RWPE2 (cell line): ENCODE measurements at places on chromosomes 11 and 22.

DNA sequence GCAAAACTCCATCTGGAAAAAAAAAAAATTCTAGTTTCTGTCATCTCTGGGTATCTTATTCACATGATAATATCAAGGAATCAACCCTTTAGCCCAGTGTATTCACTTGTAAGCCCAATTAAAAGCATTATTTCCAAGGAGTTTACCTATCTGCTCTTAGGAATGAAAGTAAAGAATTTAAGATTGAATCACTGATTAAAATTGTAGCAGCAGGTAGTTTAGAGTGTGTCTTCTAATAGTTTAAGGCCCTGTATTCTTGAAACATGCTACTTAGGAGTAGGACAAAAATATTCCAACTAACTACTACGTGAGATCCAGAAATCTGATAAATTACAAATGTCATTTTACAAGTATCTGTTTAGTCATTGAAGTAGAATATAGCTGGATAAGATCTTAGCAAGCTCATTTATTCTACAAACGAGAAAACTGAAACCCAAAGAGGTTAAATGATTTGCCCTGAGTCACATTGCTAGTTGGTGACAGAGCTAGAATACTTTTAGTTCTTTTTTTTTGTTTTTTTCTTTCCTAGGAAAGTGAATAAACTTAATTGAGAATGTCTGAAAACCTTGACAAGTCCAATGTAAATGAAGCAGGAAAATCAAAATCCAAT is 4.0 kb downstream of the TCP11L1 start:
- no peak for DNase-seq

- no peak for DNase-seq
Measured at GRCh38 chr22:25021976-25022711, 69.6 kb downstream of the KIAA1671 start.

- DNase-seq, result no peak
Measured at GRCh38 chr11:47889714-47890441, 41.7 kb upstream of the NUP160 start.

- DNase-seq, result no peak
Measured at GRCh38 chr11:69122326-69122629, 33.5 kb upstream of the SMIM38 start.

- no peak for DNase-seq
Measured at GRCh38 chr22:19090586-19091127, 31.6 kb downstream of the DGCR2 start.

DNA sequence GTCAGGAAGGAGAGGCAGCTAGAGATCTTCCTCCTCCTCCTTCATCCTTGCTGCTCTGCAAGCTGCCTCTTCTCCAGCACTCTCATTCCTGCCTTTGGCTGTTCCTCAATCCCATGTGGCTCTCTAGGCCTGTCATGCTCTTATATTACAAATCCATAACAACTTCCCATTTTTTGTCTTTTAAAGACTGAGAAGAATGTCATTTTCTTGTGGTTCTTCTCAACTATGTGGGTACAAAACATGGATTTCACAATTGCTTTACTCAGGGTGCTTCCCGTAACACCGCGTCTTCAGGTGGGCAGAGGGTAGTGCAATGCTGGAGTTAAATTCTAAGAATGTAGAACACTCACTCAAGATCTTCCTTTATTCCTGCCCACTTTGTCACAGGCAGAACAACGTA is 6.8 kb upstream of the CAT start:
- no peak for DNase-seq

DNA sequence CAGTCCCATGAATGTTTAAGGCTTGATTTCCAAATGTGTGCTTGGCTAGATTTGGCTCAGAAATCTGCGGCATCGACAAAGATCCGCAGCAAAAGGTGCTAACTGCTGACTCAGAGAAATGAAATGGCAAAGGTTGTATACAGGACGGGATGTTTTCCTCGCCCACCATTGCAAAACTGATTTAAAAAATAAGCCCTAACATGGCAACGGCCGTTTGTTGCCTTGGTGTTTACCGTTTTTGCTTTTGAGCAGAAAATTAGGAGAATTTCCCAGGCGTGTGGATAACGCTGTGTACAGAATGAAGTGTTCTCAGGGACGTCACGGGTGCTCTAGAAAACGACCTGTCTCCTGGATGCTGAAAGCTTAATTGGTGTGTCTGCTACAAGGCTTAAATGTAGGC is 70.2 kb downstream of the ARHGAP8 start:
- DNase-seq, result no peak

DNA sequence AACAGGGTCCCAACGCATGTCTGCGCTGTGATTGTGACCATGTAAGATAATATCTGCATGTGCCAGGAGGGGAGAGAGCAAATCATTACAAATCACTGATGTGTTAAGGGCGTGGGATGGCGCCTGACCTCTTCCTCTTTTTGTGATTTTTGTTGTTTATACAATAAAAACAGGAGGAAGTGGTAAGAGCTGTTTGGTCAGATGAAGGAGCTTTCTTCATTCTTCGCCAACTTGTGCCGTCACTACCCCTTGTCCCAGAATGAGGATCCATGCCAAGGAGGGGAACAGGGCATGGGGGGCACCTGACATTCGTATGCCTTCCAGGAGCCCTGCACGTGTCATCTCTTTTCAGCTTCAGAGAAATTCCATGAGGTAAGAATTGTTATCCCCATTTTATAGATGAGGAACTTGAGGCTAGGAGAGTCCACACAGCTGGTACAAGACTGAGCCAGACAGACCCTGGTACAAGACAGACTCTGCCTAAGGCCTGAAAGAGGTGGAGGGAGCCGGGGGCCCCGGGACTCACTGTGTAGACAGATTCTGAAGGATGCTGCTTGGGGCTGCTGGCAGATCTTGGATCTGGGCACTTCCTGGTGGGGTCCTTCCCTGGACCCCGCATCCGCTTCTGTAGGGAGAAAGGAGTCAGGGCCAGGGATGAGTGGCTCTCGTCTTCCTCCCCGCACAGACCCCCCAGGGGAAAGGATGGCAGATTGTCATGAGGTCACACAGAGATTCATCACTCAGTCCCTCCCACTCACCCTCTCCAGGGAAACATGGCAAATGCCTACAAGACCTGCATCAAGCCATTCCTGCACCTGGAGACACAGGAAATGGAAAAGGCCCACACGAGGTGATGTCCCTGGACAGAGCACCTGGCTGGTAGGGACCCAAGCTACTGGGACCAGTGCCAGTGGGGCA is 34.6 kb downstream of the NFAM1 start:
- peak; percentile 30 for DNase-seq

DNA sequence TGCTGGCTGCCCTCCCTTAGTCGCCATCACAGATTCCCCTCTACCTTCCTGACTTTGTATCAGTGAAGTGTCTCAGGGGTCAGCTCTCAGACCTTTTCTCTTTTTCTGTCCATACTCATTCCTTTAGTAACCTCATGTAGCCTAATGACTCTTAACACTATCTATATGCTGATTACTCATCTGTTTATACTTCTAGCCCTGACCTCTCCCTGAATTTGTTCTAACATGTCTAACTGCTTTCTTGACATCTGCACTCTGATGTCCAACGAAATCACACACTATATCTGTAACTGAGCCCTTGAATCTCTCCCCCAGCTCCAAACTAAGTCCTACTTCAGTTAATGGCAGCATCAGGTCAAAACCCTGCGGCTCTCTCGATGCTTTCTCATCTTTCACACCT is 135.8 kb upstream of the TIMP3 start:
- no peak for DNase-seq

- no peak for DNase-seq
Measured at GRCh38 chr22:33000342-33001280, 57.6 kb downstream of the SYN3 start.

GRCh38 chr22:42626951-42627625 is 12.4 kb upstream of the POLDIP3 start:
- no peak for DNase-seq

- DNase-seq, result peak; percentile 9
Measured at GRCh38 chr22:44272401-44272771, 40.4 kb downstream of the SHISAL1 start.

- no peak for DNase-seq
Measured at GRCh38 chr11:126163074-126163700, 48.3 kb downstream of the RPUSD4 start.

GRCh38 chr11:128238521-128239265 is 348.7 kb downstream of the ETS1 start:
- DNase-seq, result no peak

DNA sequence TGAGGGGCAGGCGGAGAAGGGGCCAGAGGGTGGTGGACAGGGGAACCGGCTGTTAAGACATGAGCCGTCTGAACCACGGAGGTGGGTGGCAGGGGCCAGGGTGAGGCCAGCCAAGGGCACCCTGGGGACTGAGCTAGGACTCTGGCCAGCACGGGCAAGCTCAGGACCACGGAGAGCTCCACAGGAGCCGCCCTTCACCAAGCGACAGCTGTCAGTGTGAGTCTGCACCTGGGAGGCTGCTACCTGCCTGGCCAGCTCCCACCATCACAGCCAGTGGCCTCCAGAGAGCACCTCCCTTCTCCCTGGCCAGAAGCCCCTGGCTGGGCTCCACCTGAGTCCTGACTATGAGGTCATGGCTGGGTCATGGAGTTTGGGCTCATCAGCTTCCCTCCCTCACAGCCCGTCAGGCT is 21.6 kb downstream of the MGAT3 start:
- no peak for DNase-seq

DNA sequence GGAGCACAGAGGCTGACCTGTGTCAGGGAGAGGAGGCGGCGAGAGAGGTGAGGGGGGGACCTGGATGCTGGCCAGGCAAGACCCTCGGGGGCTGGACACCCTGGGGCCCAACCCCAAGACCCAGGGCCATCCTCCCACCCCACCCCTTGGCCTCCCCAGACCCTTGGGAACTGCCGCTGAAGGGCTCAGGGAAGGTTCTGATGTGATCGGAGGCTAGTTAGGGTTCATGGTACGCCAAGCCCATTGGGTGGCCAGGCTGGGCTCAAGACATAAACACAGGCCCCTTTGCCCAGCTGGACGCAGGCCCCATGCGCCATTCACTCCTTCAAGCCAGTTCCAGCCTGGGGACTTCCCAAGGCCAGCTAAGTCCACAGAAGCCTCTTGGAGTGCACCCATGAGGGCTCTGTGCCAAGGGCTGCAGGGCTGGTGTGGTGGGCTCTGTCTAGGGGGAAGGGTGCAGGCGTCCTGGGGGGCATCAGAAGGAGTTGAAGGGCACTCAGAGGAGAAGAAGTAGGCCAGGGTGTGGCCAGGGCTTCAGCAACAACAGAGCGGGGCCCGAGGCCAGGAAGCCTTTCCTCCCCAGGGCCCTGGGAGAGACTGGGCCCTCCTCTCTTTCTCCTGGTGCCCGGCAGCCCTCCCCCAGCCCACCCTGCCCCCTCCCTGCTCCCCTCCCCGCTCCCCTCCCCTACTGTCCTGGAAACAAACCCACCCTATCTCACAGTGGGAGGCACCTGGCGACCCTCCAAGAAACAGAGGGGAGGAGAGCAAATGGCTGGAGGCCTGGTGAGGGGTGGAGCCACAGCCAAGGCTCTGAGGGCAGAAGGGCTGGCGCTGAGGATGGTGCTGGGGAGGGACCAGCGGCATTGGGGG is 12.9 kb downstream of the TSPAN32 start:
- peak; percentile 34 for DNase-seq

GRCh38 chr11:61328351-61328750 is 4.6 kb downstream of the DDB1 start:
- DNase-seq, result no peak

DNA sequence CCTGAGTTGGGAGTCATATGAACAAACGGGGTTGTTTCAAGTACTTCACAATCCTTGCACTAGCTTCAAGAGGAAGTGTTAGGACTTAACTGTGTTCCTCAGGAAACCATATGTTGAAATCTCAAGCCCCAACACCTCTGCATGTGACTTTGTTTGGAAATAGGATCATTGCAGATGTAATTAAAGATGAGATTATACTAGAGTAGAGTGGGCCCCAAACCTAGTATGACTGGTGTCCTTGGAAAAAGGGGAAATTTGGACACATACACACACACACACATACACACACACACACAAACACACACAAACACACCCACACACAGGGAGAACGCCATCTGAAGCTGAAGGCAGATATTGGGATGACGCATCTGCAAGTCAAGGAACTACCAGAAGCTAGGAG is 6.4 kb upstream of the CEP295 start:
- no peak for DNase-seq

GRCh38 chr11:2137202-2138067 is 1.8 kb downstream of the IGF2 start:
- no peak for DNase-seq

GRCh38 chr11:72534371-72535193 is 100.3 kb upstream of the CLPB start:
- DNase-seq, result no peak

DNA sequence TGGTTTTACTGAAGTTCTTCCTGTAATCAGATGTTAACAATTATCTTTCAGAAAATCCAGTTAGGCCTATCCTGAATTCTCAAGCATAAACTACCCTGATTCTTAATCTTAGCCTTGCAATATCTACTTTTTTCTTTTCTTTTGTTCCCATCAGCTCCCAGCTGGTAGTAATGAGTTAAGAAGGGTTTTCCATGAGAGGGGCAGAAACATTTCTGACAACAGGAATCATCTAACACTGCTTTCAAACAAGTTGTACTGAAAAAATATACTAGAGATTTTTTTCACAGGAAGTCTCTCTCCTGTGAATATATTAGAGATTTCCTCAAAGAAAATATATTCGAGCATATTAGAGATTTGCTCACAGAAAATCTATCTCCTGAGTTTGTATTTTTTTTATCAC is 3.3 kb upstream of the TRIM6 start:
- DNase-seq, result no peak

DNA sequence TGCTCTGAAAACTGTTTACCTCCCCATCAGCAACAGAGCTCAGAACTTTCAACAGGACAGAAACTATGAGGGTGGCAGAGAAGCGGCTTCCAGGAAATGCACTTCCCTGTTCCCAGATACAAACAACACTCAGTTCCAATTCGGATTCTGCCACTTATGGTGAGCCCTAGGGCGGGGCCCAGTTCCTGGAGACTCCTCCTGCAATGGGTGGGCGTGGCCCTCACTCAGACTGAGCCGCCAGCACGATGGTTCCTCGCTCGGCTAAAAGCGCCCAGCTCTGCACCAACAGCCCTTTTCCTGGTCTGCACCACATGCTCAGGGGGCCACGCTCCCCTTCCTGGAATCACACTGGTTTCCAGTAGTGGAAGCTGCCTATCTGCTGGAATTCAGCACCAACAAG is 314.1 kb downstream of the CTTN start:
- peak; percentile 52 for DNase-seq

DNA sequence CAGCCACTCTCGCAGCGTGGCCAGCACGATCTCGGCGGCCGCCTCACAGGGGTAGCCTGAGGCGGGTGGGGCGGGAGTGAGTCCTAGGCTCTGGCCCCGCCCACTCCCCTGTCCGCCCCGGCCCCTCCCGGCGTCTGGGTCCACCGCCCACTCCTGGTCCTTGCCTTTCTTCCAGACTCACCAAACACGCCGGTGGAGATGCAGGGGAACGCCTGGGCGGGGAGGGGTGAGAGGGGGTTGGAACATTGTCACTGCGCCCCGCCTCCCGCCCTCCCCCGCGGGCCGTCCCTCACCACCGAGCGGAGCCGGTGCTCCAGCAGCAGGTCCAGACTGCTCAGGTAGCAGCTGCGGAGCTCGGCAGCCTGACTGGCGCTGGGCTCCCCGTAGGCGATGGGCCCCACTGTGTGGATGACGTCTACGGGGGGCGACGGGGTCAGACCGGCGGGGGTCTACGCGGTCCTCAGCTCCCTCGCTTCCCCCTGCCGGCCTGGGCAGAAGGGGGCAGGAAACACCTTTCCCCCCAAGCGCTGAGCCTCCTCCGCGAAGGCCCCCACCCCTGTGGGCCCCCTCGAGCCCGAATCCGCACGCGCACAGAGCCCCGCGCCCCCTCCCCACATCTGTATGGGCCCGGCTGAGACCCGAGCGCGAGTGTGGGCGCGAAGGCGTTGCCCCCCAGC is 13.2 kb downstream of the OTUB1 start:
- peak; percentile 95 for DNase-seq

GRCh38 chr22:45055936-45056335 is 46.1 kb upstream of the PHF21B start:
- no peak for DNase-seq

- DNase-seq, result peak; percentile 90
Measured at GRCh38 chr11:5280582-5281102, 10.9 kb upstream of the HBE1 start.
